ENCODE measurements at places on chromosomes 1 and 21. TPM values are rescaled to one million over a fixed set of nuclear protein-coding genes. Genes with fewer than 3 reads are reported as not detected.

Gene HSPA13
- 51.1 TPM for total RNA-seq

DNA sequence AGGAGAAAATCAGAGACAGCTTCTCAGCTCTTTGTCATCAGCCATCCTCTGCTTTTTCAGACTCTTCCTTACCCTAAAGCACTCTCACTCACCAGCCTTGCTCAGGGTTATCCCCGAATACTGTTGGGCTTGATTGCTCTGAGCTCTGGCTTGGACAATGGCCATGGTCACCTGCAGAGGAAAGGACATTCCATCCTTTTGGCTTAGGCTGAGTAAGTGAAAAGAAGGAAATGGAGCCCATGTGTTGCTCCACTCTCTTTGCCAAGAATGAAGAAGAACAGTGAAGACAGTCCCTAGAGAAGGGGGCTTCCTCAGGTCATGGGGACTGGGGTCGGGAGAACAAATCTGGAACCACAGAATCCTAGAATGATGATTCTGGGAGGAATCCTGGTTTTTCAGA, 2.3 kb downstream of the MTMR11 start:
- DNase-seq, result no peak

DNA sequence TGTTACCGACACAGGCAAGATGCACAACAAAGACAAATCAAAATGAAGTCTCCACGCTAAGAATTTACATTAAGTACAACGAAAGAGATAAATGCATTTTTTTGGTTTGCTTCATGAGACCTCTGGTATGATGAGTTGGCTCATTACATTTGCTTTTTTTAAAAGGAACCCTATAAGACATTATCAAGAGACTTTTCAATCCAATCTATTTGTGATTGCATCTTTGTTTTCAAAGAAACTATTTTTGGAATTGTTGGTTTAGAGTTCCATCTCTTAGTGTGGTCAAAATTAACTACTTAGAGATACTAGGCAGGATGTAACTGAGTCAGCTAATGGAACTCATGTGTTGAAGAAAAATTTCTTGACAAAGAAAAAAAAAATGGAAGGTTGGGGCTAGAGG, 200.1 kb downstream of the ZC3H11B start:
- peak; percentile 71 for DNase-seq

Gene PKNOX1
- 12.2 TPM for total RNA-seq

Gene MAGI3
- 9.2 TPM for total RNA-seq

Gene FCRL4
- not detected for total RNA-seq

DNA sequence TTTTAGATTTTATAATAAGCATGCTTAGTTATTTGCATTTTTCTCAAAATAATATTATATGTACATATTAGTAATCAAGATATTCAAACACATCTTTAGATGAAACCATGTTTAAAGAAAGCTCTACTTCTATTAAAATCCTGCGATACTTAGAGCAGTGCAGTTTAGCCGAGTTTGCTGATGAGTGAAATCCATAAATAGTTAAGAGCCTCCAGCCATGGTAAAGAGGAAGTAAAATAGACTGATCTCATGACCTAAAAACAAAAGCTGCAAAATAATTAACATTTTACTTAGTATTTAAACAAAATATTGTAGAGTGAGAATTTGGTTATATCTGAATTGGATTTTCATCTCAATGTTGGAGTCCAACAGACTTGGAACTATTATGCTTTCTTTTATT, 147.4 kb upstream of the NRIP1 start:
- no peak for DNase-seq

Gene FCER1G
- not detected for total RNA-seq

DNA sequence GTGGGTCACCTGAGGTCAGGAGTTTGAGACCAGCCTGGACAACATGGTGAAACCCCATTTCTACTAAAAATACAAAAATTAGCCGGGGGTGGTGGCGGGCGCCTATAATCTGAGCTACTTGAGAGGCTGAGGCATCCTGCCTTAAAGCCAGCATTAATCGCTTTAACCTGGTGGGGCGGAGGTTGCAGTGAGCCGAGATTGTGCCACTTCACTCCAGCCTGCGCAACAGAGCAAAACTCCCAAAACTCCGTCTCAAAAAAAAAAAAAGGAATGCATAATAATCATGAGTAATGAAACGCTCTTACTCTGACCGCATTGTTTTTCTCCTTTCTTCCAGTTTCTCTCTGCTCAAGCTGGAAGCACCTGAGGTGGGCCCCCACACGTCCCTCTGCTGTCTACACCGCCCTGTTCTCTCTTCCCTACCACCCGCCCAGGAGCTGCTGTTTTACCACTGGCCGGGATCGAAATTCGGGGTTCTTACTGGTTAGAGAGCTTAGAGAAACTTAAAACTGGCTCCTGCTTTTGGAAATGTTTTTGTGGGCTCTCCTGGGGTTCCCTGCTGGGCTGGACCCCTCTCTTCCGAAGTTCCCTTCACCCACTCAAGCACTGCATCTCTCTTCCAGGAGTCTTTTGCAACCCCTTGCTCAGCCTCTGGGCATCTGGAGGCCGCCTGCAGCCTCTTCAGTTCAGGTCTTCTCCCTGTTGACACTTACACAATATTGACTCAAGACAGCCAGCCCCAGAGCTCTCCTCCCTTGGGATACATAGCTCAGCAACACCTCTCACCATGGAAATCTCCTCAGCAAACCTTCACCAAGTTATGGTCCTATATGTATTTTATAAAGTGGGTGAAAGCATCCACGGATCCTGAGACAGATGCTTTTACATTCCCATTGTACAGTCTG, 62.5 kb downstream of the FAM163A start:
- no peak for DNase-seq

DNA sequence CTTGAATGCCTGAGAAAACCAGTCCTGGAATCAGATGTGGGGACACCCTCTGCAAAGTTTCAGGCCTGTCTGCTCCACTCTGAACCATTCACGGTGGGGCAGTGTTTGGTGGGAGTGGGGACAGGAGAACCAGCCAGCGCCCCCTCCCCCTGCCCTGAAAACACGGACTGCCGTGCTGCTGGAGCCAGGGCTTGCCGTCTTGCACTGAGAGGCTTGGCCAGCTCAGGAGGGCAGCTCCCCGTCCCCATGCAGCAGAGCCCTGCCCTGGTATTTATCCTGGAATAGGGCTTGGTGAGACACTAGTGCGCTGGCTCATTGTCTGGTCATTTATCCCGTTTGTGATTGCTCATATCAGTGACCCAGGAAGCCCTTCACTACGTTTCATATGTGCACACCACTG, 3.9 kb downstream of the S100B start:
- DNase-seq, result no peak

GRCh38 chr1:59481881-59482505, 185.1 kb downstream of the FGGY start:
- peak; percentile 53 for DNase-seq

DNA sequence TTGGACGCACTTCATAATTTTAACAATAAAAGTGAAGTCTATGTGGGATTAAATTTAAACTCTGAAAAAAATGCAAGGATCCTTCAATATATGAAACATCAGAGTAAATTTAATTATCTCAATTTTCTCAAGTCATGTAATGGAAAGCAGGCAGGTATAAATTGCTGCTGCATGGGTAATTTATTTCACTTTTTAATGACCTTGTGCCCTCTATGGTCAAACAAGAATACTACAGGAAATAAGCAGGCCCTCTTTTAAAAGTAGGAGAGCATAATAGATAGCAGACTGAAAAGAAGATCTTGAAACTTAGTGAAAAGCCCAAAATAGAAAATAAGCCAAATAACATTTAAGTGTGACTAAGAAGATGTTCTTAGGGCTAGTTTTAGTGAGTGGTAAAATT, 22.9 kb downstream of the BCAS2 start:
- peak; percentile 11 for DNase-seq

All from fibroblast of lung (primary cell).